Kidney (tissue), 22 donors: ENCODE measurements at places on chromosomes 5 and 9. TPM values are rescaled to one million over a fixed set of nuclear protein-coding genes. Genes with fewer than 3 reads are reported as not detected.
A peak's percentile ranks its signal among the peaks of the same experiment; 100 is the strongest.

- no peak for DNase-seq
Measured at GRCh38 chr5:151805414-151806223, 33.9 kb downstream of the G3BP1 start.

Gene TLR4
- 5.8 TPM for polyA plus RNA-seq

- DNase-seq = no peak
Measured at GRCh38 chr5:40790947-40791593, 7.1 kb downstream of the PRKAA1 start.

- no peak for DNase-seq
Measured at GRCh38 chr5:27130587-27130986, 92.2 kb upstream of the CDH9 start.

GRCh38 chr9:83034026-83034425 is 28.9 kb downstream of the RASEF start:
- no peak for DNase-seq

Gene PTGR1
- 285 TPM for polyA plus RNA-seq

DNA sequence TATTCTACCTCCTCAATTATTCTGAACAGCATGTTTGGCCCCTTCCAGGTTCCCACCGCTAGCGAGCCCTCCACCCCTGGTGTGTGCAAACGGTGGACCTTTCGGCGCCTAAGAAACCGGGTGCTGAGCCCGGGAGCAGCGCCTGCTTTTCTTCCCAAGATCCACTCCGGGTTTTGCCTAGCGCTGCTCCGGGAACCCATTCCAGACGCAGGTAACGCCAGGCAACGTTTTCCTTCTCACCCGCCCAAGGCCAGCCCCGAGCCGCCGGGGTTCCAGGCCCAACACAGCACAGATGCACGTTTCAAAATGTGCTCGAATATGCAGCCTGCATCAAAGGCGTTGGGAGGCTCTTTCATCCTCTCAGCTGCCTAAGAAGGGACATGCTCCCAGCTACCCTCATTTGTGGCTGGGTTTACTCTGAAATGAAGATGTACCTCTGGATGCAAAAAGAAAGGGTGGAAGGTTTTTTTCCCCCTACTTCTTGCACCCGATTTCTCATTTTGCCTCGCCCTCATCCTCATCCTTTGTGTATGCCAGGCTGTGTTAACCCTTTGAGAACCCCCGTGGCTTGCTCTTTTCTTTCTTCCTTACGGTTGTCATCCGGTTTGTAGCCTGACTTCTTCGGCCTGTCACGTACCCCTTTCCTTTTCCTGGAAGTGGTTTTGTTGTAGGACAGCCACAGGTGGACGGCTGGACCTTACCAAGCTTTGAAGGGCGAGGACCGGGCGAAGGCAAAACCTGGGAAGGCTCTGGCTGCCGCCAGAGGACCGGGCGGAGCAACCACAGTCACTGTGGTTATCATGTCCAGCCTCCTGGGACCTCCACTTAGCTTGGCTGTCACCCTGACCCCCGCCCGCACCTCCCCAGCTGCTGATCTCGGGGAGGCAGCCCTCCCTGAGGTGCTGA is 226.9 kb downstream of the SMARCA2 start:
- DNase-seq = peak; percentile 93

Gene MSX2
- polyA plus RNA-seq = 0.37 TPM

Gene IFNA8
- polyA plus RNA-seq = not detected

GRCh38 chr5:121152411-121152810 is 688.3 kb downstream of the PRR16 start:
- DNase-seq = no peak

DNA sequence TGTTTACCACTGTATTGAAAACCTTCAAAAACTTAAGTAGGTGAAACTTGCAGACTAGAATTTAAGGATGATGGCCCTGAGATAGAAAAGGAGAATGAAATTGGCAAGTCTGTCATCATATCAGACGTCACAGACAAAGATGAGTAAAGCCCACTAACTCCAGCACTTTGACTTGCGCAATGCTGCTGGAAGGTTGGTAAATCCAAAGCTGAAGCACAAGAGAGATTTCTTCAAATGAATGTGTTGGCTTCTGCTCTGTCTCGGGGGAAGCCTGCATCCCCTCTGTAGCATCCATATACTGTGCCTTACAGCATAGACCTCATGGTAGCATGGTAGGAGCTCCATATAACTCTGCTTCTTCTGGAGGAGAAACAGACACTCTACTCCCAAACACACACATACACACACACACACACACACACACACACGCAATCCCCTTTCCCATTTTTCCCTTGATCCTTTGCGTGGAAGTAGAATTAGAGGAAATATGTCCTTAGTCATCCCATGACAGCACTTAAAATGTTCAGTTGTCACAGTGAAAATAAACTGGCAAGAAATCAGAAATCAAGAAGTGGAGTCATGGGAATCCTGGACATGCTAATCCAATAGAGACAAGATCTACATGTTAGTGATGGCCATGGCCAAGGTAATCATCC is 241.5 kb downstream of the NR3C1 start:
- DNase-seq = no peak

- DNase-seq = no peak
Measured at GRCh38 chr9:70451765-70452164, 37.3 kb upstream of the KLF9 start.

DNA sequence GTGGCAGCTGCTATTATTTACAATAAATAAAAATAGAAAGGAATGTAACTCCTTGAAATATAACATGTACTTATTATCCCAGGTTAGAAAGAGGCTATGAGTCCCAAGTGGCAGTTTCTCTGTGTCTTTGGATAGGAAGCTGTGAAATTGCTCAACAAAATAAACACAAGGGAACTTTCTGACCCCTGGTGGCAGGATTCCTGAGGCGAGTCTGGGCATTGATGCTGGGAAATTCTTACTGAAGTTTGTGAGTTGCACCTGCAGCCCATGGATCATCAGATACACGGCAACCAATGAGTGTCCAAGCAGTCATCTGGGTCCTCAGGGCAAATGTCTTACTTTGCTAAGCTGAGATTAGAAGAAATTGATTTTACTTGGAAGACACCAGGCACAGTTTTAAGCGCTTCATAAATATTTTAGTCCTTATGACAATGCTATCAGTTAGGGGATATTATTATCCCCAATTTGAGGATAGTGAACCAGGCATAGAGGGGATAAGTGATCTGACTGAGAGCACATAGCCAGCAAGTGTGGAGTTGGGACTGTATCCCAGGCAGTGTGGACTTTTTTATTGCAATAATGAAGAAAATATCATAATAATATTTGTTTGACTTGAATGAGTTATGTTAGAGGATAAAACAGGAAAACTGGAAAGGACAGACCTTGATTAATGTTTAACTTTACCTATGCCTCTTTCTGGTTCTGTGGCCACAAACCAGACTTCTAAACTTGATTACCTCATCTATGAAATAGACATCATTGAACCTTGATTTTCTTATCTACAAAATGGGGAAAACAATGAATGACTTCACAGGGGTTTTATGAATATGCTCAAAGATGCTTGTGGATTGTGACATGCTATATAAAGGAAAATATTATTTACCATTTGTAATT is 265.5 kb upstream of the ADAMTSL1 start:
- DNase-seq = peak; percentile 40

Gene FRMD3
- 9.9 TPM for polyA plus RNA-seq

Gene PSD2
- 0.09 TPM for polyA plus RNA-seq

DNA sequence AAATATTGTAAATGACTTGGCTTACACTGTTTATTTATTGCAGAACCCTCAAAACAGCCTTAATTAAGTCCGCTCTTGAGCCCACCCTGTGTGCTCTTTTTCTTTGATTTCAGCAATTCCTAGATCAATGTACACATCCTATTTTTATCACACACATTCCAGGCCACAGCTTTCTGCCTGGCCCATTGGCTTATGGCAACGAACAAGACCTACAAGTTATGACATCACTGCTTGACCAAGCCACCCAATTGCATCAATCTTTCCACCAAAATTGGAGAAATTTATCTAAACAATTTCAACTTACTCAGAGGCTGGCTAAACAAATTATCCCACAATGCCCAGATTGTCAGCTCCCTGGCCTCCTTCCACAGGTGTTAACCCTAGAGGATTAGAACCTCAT is 158.4 kb downstream of the CPLANE1 start:
- no peak for DNase-seq

DNA sequence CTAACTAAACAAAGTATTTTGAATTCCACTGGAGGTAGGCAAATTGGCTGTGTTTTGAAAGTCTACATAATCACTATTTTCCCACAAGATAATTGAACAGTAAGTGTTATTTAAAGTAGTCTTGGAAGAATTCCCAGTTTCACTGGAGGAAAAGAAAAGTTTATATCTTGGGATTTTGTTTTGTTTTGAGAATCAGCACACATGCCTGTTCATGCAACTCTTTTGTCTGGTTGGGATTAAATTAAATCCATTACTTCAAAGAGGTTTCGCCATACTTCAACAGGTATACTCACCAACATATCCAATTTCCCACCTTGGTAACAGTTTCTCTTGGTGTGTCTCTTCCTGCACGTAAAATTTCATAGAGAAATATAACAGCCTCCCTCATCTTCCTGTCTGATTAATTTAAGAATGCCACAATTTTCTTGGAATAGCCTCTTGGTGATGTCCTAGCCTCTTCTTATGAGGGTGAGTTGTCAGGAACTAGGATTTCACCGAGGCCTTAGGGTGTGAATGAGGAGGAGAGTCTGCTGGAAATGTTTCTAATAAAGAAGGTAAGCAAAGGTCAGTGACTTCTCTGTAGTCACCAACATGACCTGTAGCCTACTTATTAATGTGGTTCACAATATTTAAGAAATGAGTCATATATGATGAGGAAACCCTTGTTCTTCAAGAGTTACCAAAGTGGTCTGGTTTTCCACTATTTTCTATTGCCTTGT is 48.1 kb downstream of the ITGA2 start:
- no peak for DNase-seq

Gene MYORG
- polyA plus RNA-seq = 13.5 TPM

Gene CFAP157
- polyA plus RNA-seq = 0.41 TPM

Gene FRRS1L
- polyA plus RNA-seq = 0.06 TPM

DNA sequence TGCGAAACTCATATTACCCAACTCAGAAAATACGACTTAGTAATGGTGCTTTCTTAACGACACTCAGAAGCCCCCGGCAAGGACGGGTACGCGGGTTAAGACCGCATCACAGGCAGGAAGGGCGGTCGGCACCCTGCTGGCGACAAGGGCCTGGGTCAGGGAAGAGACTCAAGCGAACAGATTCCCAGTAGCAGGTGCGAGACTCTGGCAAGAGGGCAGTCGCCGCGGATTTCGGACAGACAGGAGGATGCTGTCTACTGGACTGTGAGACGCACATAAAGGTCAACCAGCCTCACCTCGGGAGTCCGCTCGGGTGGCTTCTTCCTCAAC is 398 bp downstream of the RAPGEF6 start:
- DNase-seq = no peak

- peak; percentile 72 for DNase-seq
Measured at GRCh38 chr5:54905246-54905795, 80.1 kb downstream of the ESM1 start.

Gene FSTL4
- polyA plus RNA-seq = 4.0 TPM

Gene IFNA13
- not detected for polyA plus RNA-seq

GRCh38 chr5:168481330-168481788 is 4.9 kb upstream of the RARS1 start:
- DNase-seq = no peak

Gene HEMGN
- polyA plus RNA-seq = not detected

DNA sequence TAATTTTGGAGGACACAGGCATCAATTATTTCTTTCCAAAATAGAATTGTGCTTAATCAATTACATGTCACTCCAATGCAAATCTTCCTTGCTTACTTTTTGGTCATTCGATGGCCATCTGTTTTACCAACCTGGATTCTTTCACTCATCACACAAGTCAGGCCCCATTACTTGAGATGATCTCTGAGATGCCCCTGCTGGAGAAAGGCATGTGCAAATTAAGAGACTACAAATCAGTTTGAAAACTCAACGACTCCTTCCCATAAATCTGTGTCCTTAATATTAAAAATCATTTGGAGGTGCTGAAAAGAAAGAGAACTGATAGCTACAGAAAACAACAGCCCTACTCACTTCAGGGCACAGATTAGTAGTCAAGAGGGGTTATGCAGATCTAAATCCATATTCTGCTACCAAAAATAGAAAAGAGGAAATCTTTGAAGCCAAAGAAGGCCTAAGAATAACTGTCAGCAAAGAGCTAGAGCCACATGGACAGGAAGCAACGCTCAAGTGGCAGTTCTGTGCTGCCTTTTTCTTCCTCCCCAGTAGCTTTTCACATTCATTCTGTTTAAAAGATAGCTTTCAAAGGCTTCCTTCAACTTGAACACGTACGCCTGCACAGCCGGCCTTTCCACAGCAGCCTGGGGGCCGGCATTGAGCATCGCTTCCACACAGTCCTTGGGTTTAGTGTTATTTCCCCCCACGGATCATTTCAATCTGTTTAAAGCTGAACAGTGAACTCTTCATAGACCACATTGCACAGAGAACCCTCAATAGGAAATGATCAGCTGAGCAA is 79.3 kb upstream of the MAP3K1 start:
- peak; percentile 87 for DNase-seq

GRCh38 chr9:69122082-69122548 is 52.0 kb upstream of the TJP2 start:
- peak; percentile 82 for DNase-seq

Gene TIMD4
- polyA plus RNA-seq = 2.3 TPM

Gene PAEP
- not detected for polyA plus RNA-seq

Gene ZDHHC11
- polyA plus RNA-seq = 1.6 TPM

GRCh38 chr5:96961053-96961452 is 25.2 kb downstream of the LNPEP start:
- no peak for DNase-seq

DNA sequence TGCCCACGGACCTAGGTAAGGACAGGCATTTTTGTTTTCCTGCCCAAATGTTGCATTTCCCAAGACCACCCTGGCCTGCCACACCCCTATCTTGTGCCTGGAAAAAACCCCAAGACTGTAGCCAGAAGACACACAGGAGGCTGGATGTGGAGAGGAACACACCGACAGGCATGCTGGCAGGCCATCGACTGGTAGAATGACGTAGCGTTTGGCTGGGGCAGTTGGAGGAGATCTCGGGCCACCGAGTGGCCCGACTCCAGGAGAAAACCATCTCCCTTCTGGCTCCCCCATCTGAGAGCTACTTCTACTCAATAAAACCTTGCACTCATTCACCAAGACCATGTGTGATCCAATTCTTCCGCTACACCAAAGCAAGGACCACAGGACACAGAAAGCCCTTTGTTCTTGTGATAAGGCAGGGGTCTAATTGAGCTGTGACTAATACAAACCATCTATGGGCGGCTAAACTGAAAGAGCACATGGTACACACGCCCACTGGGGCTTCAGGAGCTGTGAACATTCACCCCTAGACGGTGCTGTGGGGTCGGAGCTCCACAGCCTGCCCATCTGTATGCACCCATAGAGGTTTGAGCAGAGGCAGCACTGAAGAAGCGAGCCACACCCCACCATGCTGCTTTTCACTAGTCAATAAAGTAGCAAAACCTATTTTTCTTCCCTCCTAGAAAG is 38.9 kb upstream of the N4BP3 start:
- DNase-seq = no peak

- DNase-seq = no peak
Measured at GRCh38 chr9:4303006-4303405, 3.1 kb upstream of the GLIS3 start.
